ENCODE measurements at places on chromosomes 7 and 10. TPM values are rescaled to one million over a fixed set of nuclear protein-coding genes. Genes with fewer than 3 reads are reported as not detected.

GRCh38 chr7:86846494-86847190 is 202.9 kb downstream of the GRM3 start:
- peak; percentile 88 for DNase-seq

- no peak for DNase-seq
Observed at GRCh38 chr10:11724938-11725776, 17.0 kb upstream of the ECHDC3 start.

DNA sequence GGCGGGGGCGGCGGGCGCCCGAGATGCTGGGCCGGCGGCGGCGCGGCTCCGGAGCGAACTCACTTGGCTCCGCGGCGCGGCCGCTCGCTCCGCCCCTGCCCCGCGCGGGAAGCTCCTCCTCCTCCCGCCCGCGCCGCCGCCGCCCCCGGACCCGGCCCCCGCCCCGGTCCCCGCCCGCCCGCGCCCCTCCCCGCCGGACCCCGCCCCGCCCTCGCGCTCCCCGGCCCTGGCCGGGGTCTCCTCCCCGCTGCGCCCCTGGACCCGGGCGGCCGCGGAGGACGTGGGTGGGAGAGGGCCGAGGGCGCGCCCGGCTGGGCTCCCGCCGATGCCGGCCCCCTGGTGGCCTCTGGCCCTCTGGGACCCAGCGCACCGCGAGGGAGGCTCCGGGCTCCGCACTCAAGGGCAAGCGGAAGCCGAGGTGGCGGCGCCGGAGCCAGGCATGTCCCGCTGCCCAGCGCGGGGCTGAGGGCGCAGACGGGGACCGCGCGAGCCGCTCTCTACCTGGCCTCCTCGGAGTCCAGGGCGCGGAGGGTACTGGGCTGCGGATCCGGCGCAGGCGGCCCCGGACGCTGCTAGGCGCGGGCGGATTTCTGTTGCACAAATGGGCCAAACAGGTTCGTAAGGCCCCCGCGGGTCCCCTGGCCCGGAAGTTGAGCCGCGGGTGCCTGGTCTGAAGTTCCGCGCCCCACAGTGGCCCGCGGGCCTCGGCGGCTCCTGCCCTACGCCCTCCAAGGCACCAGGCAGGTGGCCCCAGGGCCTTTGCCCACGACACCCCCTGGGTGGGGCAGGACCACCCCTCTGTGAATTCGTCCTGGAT is at the start of gene TCERG1L:
TSS of gene TCERG1L (minus strand) at position 61 of the 817 bp plus-strand sequence. CDS start 86 bp downstream, outside the sequence.
- DNase-seq = no peak

GRCh38 chr7:151454305-151454704 is 14.4 kb upstream of the CRYGN start:
- DNase-seq = no peak

DNA sequence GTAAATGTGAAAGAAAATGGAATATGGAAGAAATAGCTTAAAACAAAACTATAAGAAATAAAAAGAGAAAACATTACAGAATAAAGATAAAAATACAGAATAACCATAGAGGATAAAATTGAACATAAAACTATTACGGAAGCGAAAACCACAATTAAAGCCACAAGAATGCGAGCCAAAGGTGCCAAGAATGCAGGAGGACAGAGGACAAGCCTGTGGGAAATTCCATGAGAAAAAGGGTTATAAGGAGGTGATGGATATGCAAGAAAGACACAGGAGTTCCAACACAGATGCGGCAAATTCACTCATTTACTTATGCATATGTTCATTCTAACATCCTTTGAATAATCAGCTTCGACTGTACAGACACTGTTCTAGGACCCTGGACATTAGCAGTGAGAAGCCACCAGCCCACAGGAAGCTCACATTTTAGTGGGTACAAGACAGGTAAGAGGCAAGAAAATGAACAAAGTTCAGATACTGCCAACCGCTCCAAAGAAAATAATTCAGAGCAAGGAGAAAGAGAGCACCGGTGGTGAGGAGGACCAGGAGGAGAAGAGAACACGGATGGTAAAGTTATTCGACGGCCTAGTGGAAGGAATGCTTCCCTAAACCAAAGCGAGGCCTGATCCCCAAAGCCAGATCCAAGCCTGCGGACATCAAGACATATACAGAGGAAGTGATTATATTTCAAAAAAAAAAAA is 213.7 kb upstream of the MGMT start:
- no peak for DNase-seq

DNA sequence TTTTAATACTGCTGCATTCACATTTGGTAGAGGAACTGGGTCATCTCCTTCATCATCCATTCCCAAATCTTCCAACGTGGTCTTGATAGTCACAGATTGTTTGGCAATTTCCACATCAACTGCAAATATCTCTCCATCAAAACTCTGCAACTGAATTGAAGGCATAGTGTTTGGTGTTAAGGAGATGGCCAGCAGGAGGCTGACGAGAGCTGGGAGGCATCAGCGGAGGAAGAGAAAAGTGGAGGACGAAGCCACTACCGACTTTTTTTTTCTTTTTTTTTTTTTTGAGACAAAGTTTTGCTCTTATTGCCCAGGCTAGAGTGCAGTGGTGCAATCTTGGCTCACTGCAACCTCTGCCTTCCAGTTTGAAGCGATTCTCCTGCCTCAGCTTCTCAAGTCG is 205.0 kb upstream of the KCTD7 start:
- DNase-seq = no peak

- DNase-seq = no peak
Observed at GRCh38 chr10:123380491-123381085, 226.4 kb downstream of the BUB3 start.

DNA sequence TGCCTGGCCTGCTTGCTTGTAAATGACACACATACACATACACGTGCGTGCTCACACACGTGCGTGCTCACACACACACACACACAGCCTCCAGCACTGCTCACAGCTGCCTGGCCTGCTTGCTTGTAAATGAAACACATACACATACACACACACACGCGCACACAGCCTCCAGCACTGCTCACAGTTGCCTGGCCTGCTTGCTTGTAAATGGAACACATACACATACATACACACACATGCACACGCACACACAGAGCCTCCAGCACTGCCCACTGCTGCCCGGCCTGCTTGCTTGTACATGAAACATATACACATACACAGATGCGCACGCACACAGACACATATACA is 397.2 kb downstream of the PLXNA4 start:
- no peak for DNase-seq

DNA sequence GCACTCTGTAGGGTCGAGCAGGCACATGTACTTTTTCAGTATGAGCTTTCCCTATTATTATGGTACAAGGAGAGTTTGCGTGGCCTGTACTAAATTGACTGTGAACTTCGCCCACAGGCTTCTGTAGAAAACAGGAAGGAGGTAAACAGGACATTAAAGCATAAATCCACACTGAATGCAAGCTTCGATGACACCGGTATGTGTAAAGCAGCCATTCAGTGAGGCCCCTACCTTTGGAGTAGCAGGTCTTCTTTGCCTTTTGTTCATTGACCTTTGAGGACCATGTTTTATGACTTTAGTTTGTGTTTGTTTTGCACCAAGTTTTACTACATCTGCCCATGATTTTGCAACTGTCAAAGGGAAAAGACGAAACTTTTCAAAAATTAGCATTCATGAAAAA is 14.5 kb downstream of the MKI67 start:
- no peak for DNase-seq

DNA sequence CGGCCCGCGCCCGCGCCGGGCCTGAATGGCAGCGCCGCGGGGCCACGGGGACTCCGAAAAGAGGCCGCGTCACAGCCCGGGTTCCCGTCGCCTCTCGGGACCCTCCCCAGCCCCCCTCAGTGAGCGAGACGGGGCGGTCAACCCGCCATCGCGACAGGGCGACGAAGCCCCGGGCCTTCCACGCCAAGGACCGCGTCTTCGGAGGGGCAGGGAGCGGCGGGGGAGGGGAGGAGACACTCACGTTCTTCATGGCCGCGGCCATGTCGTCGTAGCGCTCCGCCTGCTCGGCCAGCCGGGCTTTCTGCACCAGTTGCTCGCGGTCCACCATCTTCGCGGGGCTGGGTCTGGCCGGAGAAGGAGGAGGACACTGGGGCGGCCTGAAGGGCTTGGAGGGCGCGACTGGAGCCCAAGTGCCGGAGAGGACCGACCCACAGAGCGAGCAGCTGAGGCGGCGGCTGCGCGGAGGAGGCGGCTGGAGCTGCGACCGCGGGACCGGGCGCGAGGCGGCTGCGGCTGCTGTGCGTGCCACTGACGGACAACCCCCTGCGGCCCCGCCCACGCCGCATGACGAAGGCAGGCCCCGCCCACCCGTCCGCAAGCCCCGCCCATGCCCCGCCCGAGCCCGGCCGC is at the start of gene YWHAG:
TSS of gene YWHAG (minus strand) at position 511 of the 630 bp plus-strand sequence. CDS start at position 328, 183 bp downstream.
- peak; percentile 87 for DNase-seq

DNA sequence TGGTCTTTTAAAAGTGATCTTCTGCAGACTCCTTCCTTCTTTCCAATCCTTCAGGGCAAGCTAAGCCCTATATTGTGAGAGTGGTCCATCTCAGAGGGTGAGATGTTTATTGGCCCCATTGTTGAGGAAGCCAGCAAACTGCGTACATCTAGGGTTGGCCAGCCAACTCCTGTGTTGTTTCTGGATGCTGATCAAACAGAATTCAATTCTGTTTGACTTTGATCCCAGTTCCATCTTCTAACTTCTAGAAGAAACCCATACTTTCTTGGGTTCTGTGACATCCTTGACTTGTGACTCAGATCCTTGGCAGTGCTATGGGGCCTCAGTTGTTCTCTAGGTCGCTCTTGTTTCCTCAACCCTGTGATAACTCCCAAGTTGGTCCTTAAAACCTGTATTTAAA is 116.2 kb downstream of the LSMEM1 start:
- no peak for DNase-seq

- DNase-seq = peak; percentile 52
Observed at GRCh38 chr10:103884681-103885139, 29.3 kb upstream of the SH3PXD2A start.

DNA sequence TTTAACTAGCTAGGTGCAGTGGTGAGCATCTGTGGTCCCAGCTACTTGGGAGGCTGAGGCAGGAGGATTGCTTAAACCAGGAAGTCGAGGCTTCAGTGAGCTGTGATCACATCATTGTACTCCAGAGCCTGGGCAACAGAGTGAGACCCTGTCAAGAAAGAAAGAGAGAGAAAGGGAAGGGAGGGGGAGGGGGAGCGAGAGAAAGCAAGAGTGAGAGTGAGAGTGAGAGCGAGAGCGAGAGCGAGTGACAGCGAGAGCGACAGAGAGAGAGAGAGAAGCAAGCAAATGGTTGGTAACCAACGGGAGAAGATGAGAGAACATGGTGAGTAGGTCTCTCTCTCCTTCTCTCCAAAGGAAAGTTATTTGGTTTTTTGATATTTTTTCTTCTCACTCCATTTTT is 69.8 kb upstream of the DGKI start:
- no peak for DNase-seq

- peak; percentile 43 for DNase-seq
Observed at GRCh38 chr10:99484626-99485581, 47.8 kb upstream of the NKX2-3 start.

Gene ABCB4
- total RNA-seq = 0.18 TPM

Gene SNX10
- total RNA-seq = 7.6 TPM

Gene FAM25A
- not detected for total RNA-seq

Gene ACBD7
- total RNA-seq = 9.7 TPM

Gene FOXI2
- not detected for total RNA-seq

Measured in Caco-2 (cell line).